ENCODE measurements at places on chromosomes 3 and 15.

DNA sequence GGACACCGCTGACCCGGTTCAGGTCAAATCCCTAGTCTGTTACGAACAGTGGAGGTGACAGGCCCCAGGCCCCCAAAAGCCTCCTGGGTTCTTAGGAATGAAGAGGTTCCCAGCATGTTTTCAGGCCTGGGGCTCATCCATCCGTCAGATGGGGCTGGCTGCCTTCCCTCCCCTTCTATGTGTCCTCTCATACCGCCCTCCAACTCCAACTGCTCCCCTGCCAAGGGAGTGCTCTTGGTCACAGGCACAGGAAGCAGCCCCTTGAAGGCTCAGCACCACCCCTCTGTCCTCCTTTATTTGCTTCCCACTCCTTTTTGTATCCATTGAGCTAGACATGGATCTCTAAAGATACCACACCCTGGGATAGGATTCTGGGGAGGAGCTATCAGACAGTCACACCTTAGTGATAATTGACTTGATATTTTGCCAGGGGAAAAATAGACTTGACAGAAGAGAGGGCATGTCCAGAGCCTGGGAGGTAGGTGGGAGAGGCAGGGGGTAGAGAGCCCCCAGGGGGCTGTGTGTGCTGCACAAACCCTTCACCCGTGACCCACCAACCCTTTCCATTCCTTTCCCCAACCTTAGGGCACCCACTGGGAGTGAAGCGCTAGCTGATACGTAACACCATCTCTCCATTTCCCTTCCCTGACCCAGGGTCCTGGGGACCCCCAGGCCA, 10.7 kb upstream of the CSPG4 start:
- DNase-seq: no peak

DNA sequence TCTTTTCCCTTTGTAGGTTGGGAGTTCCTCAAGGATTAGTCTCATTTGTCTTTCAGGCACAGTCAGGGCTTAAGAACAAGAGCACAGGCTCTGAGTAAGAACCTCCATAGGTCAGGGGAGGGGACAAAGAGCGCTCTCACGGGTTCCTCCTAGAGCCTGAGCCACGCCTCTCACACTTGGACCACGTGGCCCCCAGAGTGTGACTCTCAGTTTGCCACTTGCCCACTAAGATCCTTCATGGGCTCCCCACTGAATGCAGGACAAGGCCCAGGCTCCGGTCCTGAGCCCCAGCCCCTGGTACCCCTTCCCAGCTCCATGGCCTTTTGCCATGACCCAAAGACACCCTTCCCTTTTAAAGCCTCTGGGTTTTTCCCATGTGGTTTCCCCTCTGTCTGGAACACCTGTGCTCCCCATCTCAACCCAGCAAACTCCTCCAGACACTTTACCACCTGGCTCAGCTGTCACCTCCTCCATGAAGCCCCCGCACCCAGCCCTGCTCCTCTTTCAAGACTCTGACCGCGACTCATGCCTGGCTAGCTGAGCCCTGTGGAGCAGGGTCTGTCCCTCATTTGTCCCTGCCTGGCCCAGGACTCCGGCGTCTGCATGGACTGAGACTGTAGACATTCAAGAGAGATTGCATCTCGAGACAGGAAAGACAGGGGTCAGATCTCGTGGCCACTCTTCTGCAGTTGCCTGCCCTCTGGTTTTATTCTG, 32.7 kb downstream of the IQSEC1 start:
- DNase-seq: no peak

DNA sequence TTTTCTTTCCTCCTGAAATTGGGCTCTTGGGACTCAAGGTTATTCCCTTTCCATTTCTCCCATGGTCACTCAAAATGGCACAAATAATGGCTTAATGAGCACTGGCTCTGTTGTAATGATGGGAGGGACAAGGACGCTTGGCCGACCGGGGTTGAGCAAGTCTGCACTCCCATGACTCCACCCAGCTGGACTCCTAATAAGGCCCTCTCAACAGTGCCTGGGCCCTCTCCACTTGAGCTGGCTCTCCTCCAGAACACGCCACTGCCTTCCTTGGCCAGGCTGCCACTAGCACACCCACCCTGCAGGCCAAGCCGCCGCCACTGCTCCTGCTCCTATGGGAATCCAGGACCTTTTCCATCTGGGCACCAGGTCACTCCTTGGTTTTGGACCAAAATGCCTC, 42.3 kb downstream of the ADCY5 start:
- DNase-seq: no peak

GRCh38 chr15:71011503-71012155, 103.6 kb upstream of the THSD4 start:
- no peak for DNase-seq

DNA sequence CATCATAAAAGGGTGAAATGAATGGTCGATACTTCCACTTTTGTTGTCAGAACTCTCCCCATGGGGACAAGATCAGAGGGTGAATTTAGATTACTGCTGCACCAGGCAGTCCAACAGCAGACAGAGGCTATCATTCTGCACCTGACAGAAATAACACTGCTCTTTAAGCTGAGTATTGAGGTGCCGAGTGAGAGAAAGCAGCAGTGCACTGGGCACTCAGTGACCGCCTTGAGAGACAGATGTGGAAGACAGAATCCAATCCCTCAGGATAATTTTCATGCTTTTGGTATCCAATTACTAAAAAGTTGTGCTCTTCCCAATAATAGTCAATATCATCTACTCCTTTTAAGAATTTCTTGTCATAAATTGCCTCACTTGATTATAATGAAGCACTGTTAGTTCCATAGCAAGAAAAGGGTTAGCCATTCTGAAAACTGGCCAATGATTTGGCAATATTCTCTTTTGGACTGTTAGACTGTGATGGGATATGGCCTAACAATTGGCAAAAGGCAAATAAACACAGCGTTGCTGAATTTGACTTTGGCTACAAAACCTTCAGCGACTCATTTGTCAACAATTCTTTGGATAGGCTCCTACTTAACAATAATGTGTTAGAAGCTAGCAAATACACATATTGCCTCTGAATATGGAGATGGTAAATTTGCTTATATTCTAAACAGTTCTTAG, 5.5 kb downstream of the FGF7 start:
- DNase-seq: no peak

DNA sequence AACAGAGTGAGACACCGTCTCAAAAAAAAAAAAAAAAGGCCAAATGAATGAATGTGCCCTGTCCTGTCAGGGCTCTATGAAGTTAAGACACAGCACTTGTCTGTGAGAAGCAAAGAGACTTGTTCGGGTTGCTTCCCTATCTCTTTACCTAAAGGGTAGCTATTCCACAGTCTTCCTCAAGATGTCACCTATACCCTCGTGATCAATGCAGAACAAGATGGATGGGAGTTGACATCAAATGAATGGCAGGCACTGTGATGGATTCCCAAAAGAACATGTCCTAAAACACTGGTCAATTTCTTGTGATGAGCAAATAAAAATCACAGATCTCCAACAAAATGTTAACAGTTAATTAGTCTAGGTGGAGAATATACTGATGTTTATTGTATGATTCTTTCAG, 9.5 kb downstream of the TADA3 start:
- no peak for DNase-seq

DNA sequence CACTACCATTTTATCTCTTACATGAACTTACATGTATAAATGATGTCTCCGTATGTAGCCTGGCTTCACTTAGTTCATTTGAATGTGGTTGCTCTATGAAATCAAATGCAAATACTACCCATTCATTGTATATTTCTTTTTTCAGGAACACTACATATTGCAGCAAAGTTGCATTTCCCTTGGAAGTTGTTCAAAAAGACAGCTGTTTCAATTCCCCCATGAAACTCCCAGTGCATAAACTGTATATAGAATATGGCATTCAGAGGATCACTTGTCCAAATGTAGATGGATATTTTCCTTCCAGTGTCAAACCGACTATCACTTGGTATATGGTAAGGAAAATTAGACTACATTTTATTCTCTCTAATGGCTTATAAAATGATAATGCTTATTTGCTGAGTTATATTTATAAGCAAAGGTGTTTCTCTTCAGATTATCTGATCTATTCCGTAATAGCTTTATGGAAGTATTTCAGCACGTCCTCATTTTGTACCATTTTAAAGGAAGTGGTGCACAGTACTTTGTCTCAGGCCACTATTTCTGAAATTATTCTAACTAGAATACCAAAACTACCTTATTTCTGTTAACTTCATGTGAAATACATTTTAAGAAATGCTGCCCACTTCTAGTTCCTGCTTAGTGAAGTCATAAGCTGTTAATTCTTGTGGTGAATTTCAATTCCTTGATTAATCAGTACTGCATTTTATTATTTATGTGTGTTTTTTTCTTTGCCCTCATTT, 95.1 kb downstream of the IL1RAP start:
- DNase-seq: no peak

DNA sequence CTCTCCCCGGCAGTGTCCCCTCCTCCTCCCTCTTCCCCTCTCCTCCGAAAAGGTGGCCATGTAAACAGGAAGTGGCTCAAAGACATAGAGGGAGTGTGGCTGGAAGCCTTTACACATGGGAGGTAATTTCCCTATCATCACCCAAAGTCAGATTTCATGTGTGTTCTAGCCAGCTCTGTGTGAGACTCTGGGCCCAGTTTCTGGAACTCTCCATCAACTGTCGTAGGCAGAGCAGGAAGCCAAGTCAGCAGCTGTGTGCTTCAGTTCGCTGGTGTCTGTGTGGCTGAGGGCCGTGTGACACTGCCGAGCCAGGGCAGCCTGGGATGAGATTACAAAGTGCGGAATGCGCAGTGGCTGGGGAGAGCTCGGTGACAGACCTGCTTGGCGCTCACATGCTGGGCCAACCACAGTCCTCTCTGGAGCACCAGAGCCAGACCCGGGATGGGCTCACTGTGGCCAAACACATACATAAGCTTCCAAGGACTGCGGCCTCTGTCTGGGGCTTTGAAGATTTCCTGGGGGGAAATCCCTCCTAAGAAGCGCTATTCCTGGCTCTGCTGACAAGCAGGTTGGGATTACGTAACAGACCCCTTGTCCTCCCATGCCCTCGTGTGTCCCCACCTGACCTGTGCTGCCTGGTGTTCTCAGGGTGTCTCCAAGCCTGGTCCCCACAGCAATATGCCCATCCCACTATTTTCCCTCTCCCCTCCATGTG, 50.7 kb downstream of the UMPS start:
- no peak for DNase-seq

DNA sequence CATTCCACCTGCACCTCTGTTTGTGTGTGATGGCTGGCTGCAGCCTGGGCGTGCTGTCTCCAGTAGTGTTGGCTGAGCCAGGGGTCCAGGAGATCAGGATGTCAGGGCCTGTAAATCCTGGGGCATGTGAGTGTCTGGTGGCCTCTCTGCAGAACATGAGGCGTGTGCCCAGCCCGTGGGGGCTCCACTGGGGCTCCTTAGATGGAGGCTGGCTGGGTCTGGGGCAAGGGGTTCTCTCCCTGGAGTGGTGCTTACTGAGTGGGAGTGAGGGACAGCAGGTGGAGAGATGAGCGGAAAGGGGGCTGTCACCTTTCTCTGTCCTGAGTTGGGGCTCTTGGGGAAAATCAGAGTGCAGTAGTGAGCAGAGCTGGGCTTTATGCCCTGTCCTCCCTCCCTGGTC, 152.2 kb downstream of the CHDH start:
- no peak for DNase-seq

DNA sequence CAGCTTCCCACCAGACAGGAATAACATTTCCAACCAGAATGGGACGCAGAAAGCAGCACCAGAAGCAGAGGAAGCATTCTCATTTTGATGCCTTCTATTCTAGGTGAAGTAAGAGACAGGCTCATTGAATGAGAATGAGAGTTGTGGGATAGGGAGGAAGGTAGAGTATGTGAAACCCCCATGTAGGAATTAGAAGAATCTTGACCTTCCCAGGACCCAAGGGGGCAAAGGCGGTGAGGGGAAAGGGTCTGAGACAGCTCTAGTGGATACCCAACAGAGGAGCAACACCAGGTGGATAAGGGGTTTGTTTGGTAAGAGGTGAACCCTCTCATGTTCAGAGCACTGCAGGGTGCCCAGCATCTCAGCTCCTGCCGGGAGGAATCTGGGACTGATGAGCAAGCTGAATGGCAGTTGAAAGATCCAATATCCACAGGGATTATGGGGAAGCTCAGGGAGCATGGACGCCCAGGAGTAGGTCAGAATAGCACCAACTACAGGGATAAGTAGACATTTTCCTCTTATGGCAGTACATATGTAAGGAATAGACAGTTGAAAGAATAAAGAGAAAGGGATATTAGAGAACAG, 77.0 kb downstream of the PLCL2 start:
- no peak for DNase-seq
